ENCODE measurements at places on chromosomes 5 and 9. TPM values are rescaled to one million over a fixed set of nuclear protein-coding genes. Genes with fewer than 3 reads are reported as not detected.

EGFLAM gene
- total RNA-seq, result 29.6 TPM

DNA sequence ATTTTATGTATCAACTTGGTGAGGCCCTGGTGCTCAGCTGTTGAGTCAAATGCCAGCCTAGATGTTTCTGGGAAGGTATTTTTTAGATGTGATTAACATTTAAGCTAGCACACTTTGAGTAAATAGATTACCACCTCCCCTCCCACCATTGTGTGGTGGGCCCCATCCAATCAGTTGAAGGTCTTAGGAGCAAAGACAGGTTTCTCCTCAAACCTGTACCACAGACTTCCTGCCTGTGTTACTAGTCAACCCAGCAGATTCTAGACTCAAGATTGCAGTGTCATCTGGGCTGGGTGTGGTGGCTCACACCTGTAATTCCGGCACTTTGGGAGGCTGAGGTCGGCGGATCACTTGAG, 33.8 kb downstream of the MRPL36 start:
- no peak for DNase-seq

DNA sequence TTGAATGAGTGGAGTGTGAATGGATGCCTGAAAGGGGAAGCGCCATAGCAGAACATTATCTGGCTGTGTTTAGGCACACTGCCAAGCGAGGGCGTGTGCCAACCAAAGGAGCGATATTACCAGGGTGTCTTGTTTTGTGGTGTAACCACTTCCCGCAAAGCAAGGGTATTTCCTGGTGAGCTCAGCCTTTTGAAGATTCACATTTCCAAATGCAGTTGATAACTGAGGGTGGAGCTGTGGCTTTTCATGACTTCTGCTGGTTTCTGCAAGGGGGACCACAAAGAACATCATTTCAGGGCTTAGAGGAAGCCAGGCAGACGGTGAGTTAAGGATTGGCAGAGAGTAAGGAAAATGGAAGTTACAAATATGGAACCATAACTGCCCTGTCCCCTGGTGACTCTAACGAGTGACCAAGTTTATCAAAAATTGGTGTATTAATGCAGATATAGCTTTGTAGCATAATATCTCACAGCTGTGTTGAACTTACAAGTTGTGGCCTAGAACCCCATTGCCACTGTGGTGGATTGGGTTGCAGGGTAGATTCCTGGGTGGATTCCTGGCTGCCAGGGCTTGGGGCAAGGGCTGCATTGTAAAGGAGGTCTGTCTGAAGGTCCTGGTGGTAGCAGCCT, 71.4 kb downstream of the RALGPS1 start:
- no peak for DNase-seq

DNA sequence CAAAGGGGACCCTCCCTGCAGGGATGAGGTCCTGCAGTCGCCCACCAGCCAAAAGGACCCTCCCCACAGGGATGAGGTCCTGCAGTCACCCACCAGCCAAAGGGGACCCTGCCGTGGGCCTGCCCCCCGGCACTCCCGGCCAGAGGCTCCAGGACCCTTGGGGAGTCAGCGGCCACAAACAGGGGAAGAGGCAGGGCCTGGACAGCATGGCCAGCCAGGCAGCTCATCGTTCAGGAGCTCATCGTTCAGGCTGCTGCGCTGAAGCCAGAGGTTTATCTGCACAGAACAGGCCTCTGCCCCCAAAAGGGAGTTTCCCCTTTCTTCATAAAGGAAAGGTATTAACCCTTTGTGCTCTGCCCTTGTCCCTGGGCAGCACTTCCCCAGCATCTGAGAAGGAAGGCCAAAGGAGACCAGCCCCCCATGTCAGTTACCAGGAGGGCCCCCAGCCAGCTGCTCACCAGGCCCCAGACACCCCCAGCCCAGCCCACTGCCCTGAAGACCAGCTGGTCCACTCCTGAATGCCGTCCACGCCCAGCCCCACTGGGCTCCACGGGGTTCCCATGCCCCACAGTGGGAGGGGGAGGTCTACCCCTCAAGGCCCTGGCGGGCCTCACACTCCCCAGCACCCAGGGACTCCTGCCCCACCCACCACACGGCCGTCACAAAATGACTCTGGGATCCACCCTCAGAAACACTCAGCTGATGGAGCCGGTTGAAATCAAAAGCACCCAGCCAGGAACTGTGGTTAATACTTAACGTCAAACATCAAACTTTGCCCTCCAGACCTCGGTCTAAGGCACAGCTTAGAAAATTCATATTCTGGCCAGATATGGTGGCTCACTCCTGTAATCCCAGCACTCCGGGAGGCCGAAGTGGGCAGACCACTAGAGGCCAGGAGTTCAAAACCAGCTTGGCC, 6.3 kb downstream of the SLC12A7 start:
- no peak for DNase-seq

OSMR gene
- total RNA-seq, result 17.4 TPM

DNA sequence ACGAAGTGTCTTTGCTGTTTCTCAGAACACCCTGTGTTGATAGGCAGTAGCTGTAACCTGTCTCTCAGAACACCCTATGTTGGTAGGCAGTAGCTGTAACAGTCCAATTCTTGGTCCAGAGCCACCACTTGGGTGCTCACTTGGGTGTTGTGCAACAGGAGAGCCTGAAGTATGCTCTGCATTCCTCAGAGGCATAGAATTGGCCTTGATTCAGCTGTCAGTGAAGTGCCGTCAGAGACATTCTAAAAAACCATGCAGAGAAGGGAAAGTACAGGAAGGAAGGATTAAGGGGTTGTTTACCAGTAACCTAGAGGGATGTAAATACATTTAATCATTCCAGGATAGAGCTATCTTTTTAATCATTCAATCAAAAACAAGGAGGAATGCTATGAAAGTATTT, 231.2 kb downstream of the ARRDC3 start:
- DNase-seq, result no peak

LHX3 gene
- total RNA-seq, result not detected

DNA sequence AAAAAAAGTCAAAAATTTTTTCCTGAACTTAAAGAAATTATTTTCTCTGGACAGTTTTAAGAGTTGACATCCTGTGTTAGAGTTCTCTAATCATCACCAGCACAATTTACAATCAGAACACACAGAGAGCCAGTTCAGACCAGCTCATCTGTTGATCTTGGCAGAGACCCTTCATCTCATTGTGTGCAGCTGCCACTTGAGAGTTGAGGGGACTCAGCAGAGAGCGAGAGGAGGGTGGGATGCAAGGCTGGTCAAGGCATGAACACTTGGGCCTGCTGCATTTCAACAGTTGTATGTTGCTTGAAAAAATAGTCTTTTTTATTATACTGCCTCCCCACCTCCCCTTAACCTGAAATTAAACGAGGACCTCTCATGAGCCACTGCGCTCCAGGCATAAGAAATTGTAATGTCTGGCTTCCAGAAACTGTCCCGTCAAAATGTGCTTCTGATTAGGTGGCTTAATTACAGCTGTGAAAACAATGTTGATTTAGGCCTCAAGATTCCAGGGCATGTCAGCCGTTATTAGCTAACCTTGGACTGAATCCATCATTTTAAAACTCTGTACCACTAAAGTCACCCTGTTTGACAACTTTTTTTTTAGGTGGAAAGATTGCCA, 383.6 kb downstream of the CCDC171 start:
- DNase-seq, result no peak

FSD1L gene
- 5.6 TPM for total RNA-seq
